ENCODE measurements at places on chromosomes 7 and 10. TPM values are rescaled to one million over a fixed set of nuclear protein-coding genes. Genes with fewer than 3 reads are reported as not detected.

DNA sequence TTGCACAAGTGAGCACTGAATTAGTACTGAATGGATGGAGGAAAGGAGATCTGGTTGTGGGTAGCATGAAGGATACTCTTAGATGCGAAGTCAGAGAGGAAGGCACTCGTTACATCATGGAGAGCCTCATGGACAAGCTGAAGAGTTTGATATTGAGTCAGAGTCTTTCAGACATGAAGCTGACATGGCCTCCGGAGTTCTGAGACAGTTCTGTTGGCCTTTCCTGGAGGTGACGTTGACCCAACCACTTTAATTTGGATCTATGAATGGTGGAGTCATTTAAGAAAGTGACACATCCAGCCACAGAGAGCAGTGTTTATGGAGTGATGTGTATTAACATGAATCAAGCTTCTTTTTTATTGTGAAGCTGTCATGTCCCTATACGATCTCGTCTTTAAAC, 286.3 kb upstream of the CDC14C start:
- peak; percentile 39 for DNase-seq

Gene WNT16
- total RNA-seq: 0.17 TPM

Gene WDFY4
- not detected for total RNA-seq

Gene CC2D2B
- total RNA-seq: not detected

Gene PRTFDC1
- 15.3 TPM for total RNA-seq

Data from M059J (cell line).